ENCODE measurements at places on chromosomes 12 and 14.

GRCh38 chr12:20364501-20364900 is 3.8 kb upstream of the PDE3A start:
- no peak for DNase-seq

GRCh38 chr12:59677857-59678256 is 82.0 kb downstream of the SLC16A7 start:
- no peak for DNase-seq

DNA sequence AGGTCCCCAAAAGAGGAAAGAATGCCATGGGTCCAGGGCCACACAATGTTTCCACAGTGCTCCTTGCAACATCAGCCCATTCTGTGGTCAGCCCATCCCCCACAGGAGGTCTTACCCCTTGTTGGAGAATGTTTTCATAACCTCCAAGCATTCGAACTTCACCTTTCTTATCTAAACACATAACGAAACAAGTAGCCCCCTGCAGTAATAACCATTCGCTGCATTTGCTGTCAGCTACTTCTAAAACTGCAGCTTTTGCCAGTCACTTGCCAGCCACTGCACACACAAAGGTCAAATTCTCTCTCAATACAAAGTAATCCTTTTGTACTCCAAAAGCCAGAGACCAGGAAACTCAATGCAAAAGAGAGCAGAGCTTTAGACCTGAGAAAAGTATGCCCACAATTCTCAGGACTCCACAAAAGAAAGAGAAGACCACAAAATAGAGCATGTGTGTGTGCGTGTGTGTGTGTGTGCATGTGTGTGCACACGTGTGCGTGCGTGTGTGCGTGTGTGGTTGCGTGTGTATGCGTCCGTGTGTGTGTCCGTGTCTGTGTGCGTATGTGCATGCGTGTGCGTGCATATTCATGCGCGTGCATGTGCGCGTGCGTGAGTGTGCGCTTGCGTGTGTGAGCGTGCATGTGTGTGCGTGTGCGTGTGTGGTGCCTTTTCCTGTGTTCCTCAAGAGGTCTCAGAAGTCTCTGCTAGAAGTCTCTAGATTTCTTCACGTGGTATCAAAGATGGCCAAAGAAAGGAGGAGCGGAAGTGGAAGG is 31.7 kb upstream of the NINJ2 start:
- no peak for DNase-seq

DNA sequence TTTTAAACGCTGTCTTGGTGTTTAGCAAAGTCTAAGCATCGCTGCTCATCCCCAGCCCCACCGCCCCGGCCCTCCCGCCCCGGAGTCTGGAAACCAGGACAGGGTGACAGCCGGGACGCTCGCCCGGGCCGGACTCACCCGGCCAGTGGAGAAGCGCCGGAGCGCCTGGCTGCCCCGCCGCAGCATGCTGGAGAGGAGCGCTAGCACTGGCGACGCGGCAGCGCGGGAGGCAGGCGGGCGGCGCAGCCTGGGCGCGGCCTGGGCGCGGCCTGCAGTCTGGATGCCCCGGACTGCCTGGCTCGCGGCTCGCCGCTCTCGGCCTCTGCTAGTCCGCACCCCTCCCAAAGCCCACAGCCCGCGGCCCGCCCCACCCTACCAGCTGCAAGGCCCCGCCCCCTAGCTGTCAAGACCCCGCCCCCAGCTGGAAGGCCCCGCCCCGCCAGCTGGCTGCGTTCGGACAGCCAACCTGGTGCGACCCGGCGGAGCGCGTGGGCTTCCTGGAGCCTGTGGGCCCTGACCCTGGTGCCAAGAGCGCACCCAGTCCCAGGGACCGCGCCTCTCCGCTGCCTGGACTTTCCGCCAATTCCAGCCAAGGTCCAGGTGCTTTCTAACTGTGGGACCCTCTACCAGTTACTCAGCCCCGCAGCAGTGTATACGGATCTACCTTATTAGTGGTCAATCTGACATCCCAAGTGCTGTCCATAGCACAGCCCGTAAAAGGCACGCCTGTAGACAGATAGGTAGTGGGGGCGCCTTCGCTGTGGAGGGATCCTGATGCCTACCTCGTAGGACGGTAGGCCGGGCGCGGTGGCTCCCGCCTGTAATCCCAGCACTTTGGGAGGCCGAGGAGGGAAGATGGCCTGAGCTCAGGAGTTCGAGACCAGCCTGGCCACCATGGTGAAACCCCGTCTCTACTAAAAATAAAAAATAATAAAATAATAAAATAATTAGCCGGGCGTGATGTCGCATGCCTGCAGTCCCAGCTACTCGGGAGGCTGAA is at the start of gene ALDH1L2:
Gene ALDH1L2, minus strand, starts transcription at position 208 of the 1,000 bp plus-strand sequence. Its CDS starts 22 bp downstream, at position 186.
- no peak for DNase-seq

- no peak for DNase-seq
Measured at GRCh38 chr12:85923767-85924331, 49.8 kb downstream of the NTS start.

DNA sequence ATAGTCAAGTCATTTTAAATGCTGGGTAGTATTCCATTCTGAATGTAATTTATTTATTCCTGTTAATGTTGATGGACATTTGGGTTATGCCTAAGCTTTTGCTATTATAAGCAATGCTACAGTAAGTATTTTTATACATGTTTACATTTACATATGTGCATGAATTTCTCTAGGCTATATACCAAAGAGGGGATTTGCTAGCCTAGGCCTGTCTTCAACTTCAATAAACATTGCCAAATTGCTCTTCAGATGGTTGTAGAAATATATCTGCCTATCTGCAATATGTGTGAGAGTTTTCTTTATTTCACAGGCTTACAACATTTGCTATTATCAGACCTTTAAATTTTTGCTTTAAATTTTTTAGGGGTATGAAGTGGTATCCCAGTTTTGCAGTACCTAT is 87.0 kb downstream of the MIPOL1 start:
- no peak for DNase-seq

DNA sequence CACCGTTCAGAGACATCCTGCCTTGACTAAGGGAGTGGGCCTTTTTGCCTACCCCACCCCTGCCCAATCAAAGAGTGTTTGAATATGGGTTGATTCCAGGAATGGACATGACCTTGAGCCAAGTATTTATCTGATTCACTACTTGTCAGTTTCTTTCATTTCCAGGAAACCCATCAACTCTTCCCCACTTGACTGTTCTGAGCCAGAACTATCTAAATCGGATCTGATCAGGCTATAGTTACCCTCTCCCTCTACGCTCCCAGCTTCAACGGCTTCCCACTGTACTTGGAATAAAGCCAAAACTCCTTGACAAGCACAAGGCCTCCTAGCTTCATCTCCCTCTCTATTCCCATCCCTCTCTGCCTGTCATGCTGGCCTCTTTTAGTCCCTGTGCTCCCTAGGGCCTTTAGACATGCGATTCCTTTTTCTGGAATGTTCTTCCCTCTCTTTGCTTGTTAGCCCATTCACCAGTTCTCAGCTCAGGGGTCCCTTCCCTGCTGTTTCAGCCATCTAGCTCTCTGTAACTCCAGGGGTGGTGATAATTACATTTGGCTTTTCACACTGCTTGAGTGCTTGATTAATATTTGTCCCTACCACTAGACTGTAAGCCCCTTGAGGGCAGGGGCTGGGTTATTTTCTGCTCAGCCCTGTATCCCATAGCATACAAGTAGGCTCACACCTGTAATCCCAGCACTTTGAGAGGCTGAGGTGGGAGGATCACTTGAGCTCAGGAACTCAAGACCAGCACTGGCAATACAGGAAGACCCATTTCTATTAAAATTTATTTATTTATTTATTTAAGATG is 5.5 kb upstream of the ITPK1 start:
- DNase-seq: no peak

- DNase-seq: no peak
Measured at GRCh38 chr12:87775784-87776183, 253.4 kb downstream of the C12orf50 start.

GRCh38 chr12:31518680-31519227 is 72.2 kb downstream of the DENND5B start:
- DNase-seq: no peak

DNA sequence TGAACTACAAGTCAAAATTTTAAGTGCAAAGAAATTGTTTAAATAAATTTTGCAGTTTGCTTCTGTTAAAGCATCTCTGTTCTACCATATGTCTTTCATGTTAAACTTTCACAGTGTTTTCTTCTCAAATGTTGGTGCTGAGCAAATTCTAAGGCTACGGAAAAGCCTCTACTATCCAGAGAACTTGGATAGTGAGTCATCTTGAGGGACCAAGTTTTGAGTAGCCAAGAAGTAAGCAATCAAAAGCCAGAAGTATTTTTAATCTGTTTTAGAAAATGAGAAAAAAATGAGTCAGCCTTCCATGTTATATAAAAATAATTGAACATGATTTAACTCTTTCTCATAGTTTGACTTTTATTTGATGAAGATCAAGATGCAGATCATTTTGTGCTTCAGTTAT is 3.3 kb downstream of the BRMS1L start:
- DNase-seq: no peak

GRCh38 chr12:57127101-57127725 is 1.1 kb upstream of the LRP1 start:
- DNase-seq: no peak

- DNase-seq: no peak
Measured at GRCh38 chr12:67410667-67411067, 141.5 kb downstream of the CAND1 start.

DNA sequence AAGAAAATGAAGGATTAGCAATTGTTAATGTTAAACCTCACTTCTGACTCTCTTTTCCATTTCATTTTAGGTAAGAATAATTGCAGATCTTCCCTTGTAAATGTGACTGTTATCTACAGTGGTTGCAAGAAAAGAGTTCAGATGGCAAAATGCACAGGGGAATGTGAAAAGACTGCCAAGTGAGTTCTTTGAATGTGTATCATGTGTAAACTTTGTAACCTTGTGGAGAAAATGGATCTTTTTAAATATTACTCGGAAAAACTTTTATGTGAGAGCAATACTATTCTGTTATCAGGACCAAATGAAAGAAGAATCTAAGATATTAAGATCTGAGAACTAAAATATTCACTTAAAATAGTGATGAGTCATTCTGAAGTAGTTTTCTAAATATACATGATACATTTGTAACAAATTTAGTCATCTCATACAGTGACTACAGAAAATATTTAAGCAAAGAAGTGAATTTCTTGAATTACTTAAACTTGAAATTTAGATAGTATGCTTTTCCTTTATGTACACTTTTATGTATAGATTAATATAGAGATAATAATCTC is 122.5 kb upstream of the CNTN1 start:
- no peak for DNase-seq

DNA sequence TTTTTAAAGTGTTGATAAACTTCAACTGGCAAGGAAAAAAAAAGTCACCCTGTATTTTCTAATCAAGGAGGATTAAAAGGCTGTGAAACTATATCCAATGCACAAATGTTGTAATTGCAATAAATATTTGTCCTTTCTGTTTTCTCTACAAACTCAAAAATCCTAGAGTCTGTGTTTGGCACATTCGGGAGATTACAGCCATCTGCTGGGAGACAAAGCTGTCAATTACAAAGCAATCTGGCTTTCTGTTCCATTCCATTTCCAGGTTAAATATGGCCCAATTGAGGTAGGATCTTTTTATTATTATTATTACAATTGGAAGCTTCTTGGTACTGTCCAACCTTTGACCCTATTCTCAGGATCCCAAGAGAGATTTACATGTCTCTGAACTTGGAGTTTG is 295.9 kb downstream of the DIO2 start:
- no peak for DNase-seq

DNA sequence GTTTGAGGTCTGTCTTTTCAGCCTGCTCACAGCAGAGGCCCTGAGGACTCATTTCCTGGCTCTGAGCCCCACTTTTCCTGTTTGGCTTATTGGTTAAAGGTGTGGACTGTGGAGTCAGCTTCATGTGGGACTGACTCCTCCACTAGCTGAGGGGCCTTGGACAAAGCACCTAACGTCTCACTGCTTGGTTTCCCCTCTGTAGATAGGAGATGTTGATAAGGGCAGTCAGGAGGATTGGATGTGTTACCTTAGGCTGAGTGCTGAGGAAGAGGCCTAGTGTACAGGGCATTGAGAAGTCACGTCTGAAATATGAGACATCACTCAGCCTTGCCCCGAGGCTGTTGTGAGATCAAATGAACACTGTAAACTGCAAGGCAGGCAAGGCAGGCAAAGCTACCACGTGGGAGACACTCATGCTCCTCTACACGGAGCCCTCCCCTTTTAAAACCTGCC is 27.1 kb upstream of the TCL1A start:
- DNase-seq: no peak
